ENCODE measurements at places on chromosomes 16 and 17.

DNA sequence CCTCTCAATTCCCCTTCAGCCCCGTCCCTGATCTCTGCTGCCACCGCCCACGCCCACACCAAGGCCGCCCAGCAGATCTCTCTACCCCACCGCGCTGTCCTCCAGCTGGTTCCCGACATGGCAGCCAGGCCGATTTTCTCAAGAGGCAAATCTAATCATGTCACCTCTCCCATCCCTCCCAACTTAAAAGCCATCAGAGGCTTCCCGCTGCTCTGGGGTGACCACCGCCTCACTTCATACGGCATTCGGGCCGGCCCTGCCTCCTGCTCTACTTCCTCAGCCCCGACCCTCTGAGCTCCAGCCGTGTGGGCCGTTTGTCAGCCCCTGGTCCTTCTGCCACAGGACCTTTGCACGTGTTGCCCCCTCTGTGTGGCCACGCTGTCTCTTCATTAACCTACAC, 63.2 kb downstream of the RPH3AL start:
- DNase-seq = no peak

DNA sequence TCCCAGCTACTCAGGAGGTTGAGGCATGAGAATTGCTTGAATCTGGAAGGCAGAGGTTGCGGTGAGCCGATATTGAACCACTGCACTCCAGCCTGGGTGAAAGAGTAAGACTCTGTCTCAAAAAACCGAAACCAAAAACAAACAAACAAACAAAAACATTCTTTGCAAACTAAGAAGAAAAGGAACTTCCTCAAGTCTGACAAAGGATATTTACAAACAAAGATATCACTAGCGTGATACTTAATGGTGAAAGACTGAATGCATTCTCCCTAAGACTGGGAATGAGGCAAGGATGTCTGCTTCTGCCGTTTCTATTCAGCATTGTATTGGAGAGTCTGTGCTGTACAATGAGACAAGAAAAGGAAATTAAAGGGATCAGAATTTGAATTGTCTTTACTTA, 10.5 kb upstream of the MPO start:
- DNase-seq = no peak

- no peak for DNase-seq
These were observed 178.9 kb downstream of the COPRS start for GRCh38 chr17:31680126-31680525.

- DNase-seq = no peak
These were observed 21.4 kb downstream of the TTLL6 start for GRCh38 chr17:48795444-48796162.

GRCh38 chr17:66290101-66290722, 12.2 kb upstream of the PRKCA start:
- peak; percentile 45 for DNase-seq

DNA sequence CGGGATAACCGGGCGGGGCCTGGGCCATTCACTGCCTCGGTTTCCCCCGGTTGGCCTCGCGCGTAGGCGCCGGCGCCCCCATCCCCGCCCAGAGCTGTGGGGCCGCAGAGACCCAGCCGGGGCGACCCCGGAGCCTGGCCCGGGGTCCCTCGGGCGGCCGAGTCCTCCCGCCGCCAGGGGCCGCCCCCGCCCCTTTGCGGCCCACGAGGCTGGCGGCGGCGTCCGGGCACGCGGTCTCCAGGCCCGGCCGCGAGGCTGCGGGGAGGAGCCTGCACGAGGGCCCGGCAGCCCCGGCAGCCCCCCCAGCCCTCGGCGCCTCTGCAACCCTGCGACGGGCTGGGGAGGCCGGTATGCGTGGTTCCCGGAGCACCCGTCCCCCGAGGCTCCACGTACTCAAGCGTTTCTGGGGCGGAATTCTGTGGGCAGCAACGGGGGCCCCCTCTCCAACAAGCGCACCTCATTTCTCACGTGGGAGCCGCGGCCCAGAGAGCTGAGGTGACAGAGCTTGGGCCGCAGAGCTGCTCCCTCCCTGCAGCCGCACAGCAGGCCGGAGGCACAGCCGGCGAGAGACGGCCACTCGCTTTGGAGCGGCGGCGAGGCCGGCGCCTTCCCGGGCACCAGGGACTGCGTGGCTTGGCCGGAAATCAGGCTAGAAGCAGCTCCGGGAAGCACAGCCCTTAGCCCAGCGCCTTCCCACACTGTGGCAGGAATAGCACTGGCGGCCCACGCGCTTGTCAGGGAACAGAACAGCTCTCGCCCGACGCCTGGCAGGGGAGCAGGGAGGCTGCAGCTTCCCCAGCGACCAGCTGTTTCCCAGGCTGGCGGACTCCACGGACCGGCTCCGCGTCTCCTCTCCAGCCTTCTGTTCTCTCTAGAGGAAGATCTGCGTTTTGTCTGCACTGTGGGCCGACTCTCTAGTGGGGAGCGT, 867 bp upstream of the LIMD2 start:
- peak; percentile 75 for DNase-seq

DNA sequence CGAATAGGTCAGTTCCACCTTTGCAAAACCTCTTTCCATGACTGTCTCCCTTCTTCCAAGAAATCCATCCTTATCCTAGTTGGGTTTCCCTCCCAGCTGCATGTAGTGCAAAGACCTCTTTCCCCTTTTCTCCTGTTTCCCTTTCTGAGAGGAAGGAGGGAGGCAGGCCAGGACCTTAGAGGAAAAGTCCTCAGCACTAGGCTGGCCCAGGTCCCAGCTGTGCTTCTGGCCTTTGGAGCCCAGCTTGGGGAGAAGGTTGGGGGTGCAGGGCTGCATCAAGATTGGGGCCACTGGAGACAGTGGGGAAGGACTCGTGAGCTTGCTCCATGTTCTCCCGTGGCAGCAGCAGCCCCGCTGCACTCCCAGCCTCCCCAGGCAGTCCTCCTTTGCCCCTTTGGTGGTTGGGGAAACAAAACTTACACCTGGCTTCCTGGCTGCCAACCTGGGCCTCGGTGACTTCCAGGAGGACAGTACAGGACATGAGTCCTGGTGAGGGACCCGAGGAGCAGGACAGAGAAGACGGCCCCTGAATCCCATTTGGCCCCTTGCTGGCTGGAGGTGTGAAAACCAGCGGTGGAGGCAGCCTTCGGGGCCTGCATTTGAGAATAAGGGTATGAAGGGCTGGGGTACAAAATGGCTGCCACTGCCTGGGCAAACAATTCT, 481 bp downstream of the HEXIM2 start:
- DNase-seq = no peak

Data from dermis blood vessel endothelial cell (primary cell).